ENCODE measurements at places on chromosomes 4 and X.

DNA sequence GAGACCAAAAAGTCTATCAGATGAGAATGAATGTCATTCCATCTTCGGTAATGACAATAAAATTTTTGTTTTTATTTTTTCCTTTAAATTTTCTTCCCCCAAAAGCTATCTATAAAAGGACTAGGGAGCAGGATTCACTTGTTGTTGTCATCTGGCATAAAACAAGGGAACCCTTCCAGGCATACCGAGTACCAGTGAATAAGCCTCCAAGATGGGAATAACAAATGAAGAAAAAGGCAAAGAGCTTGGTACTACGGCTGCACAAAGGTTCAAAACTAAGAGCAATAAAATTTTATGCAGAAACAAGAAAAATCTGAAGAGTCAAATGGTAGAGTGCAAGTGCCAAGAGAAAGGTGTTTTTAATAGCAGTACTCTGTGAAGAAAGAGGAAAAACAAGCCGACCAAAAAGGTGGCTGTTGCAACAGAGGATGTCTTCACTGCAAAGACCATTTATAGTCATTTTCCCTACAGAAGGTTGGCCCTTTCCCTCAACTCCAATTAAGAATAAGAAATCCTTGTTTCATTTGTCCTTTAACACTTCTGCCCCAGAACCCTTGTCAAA, 25.8 kb downstream of the PPP3CA start:
- no peak for DNase-seq

GRCh38 chrX:43861750-43862149, 20.5 kb downstream of the MAOB start:
- DNase-seq = no peak

GRCh38 chrX:118228041-118228440, 111.4 kb upstream of the KLHL13 start:
- DNase-seq = no peak

DNA sequence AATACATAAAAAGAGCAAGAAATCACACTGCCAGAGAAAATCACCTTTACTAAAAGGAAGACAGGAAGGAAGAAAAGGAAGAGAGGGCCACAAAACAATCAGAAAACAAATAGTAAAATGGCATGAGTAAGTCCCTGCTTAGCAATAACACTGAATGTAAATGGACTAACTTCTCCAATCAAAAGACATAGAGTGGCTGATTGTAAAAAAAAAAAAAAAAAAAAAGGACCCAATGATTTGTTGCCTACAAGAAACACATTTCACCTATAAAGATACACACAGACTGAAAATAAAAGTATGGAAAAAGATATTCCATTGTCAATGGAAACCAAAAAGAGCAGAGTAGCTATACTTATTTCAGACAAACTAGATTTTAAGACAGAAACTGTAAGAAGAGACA, 12.6 kb downstream of the CENPU start:
- no peak for DNase-seq

GRCh38 chrX:134512566-134512965, 52.6 kb downstream of the HPRT1 start:
- DNase-seq = no peak

DNA sequence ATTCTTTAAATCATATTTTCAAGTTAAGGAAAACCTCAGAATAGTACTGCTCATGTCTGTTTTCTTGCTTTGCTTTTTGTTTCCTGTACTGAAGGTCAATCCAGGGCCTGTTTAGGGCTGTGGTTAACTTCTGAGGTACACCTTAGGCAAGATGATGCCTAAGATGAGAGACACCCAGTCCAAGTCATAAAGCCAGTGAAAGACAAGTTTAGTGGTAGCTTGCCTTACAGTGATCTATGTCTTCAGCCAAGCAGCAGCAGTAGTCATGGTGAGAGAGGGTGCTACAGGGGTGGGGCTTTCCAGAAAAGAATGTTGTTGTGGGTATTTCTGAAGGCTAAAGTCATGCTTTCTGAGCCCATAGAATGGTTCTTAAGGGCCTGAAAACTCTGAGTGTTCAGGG, 173.7 kb downstream of the VSIG4 start:
- DNase-seq = no peak

DNA sequence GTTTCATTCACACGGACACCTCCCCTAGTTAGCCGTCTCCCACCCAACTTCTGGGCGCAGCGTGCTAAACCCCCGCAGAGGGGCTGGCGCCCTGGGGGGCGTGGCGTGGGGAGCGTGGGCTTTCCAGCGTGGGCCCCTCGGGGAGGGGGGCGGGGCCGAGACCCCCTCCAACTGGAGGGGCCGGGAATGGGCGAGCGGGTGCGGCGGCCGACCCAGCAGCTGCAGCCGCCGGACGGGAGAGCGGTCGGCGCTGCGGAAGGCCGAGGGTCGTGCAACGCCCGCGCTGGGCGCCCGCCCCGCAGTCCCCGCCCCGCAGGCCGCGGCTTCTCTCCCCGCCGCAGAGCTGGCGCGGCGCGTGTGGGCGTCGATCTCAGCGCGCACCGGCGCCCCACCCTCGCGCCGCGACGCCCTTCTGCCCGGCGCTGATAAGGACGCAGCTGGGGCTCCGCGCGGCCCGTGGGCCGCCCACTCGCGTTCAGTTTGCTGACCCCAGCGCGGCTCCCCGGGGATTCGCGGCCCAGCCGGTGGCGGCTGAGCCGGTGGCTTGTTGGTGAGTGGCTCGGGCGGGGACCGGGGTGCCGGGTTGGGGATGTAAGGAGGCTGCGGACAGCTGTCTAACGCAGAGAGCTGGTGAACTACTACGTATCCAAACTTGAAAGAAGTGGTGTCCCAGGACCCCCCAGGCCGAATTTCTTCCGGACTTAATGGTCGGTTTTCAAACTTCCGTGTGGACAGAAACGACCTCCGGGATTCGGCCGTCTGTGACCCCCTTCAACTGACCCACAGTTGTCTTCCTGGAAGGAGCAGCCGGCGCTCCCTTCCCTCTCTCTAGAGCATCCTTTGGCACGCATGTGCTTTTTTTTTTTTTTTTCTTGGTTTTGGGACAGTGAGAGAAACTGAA, 1.5 kb downstream of the FHDC1 start:
- no peak for DNase-seq

GRCh38 chr4:25872851-25873631, 10.3 kb upstream of the SEL1L3 start:
- no peak for DNase-seq

- no peak for DNase-seq
Observed at GRCh38 chrX:100720301-100720700, 11.6 kb downstream of the SYTL4 start.

DNA sequence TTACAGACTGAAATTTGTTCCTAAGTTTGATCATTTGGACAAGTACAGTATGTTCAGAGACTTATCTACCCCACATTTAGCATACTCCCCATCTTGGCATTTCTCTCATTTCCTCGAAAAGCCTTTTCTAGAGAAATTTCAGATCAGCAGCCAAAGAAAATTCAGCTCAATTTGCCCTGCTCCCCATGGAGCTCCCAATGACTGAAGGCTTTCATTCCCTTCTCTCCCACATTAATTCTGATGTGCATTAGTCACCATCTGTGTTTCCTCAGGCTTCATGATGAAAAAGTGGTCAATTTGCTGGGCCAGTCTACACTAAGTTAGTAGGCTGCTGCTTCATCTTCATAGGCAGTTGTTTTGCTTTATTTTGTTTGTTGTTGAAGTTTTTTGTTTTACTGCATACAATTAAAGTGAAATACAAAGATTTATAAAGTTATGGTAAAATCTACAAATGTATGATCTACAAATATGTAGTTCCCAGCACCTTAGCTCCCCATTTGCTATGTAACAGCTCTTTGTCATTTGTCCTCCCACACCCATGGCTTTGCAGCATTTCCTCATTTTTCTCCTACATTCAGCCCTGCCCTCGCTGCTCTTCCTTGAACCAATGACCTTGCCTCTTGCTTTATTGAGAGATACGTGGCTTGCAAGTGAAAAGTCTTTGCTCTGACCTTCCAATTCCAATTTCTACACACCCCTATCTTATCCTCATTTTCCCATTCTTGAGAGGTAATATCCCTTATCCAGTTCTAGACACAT, 193.9 kb downstream of the ANAPC10 start:
- DNase-seq = no peak

GRCh38 chr4:15749001-15749400, 29.1 kb upstream of the CD38 start:
- DNase-seq = no peak

DNA sequence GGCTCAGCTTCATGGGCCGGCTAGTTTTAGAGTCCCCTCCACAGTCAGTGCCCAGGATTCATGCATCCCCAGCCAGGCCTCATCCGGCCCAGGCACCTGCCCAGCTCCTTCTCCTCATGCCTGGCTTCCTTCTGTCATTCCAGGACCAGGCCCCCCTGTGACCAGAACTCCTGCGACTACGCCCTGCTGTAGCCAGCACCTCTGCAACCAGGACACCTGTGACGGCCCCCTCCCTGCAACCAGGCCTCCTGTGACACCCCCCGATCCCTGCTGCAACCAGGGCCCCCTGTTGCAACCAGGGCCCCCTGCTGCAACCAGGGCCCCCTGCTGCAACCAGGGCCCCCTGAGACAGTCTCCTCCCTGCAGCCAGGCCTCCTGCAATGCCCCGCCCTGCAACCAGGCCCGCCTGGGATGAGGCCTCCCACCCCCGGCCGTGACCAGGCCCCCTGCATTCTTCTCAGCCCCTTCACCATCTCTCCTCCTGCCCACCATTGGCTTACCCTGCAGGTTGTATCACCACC, 46.8 kb downstream of the HTRA3 start:
- DNase-seq = no peak

- DNase-seq = no peak
Observed at GRCh38 chrX:52870046-52870445, 2.2 kb upstream of the XAGE3 start.

GRCh38 chrX:26889574-26889973, 573.6 kb downstream of the PPP4R3C start:
- no peak for DNase-seq

DNA sequence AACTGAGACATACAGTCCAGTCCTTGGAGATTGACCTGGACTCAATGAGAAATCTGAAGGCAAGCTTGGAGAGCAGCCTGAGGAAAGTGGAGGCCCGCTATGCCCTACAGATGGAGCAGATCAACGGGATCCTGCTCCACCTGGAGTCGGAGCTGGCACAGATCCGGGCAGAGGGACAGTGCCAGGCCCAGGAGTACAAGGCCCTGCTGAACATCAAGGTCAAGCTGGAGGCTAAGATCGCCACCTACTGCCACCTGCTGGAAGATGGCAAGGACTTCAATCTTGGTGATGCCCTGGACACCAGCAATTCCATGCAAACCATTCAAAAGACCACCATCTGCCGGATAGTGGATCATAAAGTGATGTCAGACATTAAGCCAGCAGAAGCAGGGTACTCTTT, 20.4 kb upstream of the FRMPD3 start:
- no peak for DNase-seq

DNA sequence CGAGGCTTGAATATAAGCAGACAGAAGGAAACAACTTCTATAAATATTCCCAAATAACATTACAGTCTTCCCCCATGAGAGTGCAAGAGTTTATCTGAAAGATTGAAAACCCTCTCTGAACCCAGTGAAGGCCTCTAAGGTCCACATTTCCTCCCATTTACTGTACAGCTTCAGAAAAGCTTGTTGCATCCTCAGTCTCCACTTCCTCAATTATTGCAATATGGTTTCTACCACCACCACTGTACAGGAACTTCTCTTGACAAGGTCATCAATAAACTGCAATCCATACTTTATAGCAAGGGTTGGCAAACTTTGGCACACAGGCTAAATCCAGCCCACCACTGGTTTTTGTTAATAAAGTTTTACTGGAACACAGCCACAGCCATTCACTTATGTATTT, 239.0 kb downstream of the THOC2 start:
- DNase-seq = no peak

DNA sequence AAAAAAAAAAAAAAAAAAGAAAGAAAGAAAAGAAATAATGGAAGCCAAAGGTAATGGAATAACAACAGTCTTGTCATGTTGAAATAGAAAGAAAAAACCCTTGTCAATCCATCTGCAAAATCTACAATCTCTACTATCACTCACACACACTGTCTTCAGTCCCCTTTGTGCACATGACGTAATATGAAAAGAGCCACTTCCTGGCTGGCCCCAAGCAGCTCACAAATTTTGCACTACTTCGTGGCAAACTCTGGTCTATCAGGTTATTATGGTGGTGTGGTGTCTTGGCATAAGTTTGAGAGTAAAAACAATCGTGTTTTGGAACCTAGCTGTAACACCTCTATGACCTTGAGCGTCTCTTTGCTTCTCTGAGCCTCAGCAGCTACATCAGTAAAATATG, 8.3 kb upstream of the AFAP1 start:
- no peak for DNase-seq

DNA sequence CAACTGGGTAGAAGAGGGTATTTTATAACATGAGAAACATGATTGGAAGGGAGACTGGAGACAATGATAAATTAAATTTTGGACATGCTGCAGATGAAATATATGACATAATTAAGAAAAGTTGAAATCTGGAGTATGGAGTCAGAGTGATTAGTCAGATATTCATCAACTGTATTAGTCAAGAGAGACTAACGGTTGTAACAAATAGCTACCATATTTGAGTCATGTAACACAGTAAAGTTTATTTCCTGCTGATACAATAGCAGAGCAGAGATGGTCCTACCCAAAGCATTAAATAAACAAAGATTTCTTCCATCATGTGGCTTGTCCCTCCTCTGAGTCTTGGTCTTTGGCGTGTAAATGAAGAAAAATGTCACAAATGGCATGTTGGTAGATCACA, 321.3 kb downstream of the GALNTL6 start:
- DNase-seq = no peak

GRCh38 chr4:22363036-22363435, 152.8 kb downstream of the ADGRA3 start:
- DNase-seq = no peak

DNA sequence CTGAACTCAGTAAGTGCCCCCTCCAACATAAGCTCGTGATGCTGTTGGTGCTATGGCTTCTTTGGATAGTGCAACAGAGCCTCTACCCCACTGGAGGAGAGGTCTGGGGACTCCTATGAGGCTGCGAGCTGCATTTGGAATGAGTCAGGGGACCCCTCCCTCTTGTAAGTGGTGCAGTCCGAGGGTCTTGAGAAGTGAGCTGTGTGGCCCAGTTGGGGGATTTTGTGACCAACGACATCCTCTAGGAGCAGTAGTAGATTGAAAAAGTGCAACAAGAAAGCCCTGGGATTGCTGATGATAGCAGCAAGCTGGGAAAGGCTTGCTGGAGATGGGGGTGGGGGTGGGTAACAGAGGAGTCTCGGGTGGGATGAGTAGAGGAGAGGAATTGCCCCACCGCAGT, 3.1 kb downstream of the FRMPD3 start:
- no peak for DNase-seq

GRCh38 chr4:24774452-24774851, 20.9 kb upstream of the SOD3 start:
- no peak for DNase-seq

GRCh38 chrX:38626296-38626695, 65.0 kb downstream of the TSPAN7 start:
- no peak for DNase-seq

DNA sequence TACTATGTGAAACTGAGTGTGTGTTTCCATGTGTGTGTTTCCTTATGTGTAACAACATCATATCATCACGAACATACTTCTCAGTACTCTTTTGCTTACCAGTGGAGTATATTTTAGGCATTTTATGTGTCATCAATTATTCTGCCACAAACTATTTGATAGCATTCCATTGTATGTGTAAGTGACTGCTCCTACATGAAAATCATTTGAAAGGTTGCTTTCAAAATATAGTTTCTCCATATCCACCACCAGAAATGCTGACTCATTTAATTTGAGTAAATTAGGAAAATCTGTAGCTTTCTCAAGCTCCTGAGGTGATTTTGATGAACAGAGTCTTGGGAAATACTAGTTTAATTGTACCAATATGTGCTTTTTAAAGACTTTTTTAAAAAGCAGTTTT, 376.2 kb downstream of the PCDH18 start:
- DNase-seq = no peak

Measured in NCI-H1105 (cell line).